ENCODE measurements at places on chromosomes 7 and 10. TPM values are rescaled to one million over a fixed set of nuclear protein-coding genes. Genes with fewer than 3 reads are reported as not detected.

DNA sequence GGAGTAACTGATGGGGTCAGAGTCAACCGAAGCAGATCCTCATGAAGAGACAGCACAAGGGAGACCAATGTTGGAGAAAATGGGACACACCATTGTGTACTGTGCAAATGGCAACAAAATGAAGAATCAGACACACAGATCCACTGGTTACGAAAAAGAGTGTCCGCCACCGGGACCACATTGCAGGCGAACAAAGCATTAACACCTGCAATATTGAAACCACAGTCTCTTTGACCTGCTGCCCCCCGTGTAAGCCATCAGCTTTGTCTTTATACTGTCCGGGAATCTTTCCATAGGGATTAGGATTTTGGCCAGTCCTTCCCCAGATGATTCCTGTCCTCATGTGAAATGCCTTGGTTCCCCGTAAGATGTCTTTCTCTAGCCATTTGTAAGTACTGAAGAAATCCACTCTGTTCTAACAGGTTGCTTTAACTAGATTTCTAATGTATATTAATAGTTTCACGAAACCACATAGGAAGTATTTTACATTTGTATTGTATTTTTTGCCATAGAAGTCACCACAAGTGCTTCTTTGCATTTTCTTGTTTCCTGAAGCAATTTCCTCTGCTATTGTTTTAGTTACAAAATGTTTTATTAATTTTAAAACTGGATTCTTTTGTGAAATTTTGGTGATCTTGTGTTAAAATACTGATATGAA lies 140.8 kb upstream of the NFE2L3 start:
- peak; percentile 12 for DNase-seq

DNA sequence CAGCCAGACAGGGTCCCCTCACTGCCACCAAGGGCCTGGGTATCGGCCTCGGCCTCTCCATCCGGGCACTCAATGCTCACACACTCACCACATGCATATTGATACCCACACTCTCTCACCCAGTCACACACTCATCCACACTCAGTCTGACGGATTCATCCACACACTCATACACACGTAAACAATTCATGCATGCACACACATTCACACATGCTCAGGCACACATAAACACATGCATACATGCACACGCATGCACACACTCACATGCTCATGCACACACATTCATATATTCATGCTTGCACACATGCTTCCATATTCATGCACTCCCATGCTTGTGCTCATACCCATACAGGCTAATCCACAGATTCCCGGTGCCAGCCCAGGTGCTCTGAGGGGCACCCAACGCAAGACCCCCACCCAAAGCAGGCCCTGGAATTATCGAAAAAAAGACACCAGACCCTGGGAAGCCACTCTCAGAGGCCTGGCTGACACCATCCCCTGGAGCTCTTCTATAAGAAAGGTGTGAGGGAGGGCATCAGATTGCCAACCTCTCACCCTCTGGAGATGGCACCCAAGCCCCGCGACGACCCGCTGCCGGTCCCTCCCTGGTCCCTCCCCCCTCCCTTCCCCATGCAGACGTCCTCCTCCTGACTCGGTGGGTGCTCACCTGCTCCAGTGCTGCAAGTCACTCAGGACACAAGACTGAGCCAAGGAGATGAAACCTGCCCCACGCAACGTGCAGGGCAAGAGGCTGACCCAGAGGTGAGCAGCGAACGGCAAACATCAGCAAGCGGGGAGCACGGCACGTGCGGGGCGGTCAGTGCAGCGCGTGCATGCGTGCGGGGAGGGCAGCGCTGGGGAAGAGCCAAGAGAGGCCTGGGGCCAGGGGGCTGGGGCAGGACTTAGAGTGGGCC lies 15.2 kb downstream of the STK32C start:
- DNase-seq = peak; percentile 0

GRCh38 chr7:78443811-78444210 lies 645.2 kb downstream of the PHTF2 start:
- no peak for DNase-seq

GRCh38 chr10:113362645-113363091 lies 190.2 kb upstream of the HABP2 start:
- no peak for DNase-seq

The FKBP6 gene
- not detected for total RNA-seq

- DNase-seq = peak; percentile 66
These were observed 14.5 kb downstream of the SH2D4B start for GRCh38 chr10:80552151-80552646.

The H2BK1 gene
- total RNA-seq = not detected

- DNase-seq = peak; percentile 17
These were observed 26.8 kb downstream of the PROSER2 start for GRCh38 chr10:11849911-11850310.

DNA sequence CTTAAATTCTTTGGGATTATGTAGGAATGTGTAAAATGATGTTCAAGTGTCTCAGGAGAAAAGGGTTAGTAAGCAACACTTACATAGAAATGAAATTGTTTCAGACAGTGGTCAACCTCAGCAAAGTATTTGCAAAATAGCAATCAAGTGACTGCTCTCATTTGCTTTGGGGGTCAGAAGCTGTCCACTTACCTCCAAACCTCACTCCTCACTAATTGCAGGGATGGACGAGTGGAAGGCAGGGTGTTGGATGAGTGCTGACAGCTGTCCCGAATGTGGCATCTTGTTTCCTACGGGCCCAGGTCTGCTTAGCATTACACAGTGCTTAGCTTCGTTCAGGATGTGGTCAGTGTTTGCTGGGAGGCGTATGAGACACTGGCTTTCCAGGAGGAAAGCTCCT lies 437.0 kb downstream of the SUGCT start:
- no peak for DNase-seq

The NME8 gene
- not detected for total RNA-seq

DNA sequence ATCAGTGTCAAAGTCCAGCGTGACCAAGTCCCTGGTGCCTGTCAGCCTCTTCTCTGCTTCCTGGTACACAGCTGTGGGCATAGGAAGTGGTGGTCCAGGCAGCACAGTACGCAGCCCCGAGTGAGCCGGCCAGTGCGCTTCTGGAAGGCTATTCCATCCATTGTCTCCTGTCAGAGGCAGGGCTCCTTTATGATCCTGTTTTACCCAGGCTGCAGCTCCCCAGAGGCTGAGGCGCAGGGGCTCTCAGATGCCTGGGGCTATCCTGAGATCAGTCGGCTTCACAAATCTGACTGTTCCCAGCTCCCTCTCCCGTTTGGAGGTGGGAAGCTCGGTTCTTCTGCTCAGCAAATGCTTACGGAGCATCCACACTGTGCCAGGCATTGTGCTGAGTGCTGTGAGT lies 70.3 kb downstream of the LANCL2 start:
- no peak for DNase-seq

DNA sequence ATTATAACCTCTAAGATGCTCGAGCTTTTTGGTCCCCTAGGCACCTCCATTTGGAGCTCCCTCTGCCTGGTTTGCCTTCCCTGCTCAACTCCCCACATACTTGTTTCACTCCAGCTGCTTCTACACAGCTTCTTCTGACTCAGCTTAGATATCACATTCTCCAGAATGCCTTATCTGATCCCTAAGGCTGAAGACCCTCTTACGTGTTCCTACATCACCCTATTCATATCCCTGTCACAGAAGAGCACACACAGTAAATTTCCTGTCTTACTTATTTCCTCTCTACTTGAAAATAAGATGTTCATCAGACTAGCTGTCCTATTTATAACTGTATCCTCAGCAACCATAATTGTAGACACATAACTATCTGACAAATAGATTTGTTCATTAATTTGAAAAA lies 61.3 kb upstream of the RNF148 start:
- no peak for DNase-seq

DNA sequence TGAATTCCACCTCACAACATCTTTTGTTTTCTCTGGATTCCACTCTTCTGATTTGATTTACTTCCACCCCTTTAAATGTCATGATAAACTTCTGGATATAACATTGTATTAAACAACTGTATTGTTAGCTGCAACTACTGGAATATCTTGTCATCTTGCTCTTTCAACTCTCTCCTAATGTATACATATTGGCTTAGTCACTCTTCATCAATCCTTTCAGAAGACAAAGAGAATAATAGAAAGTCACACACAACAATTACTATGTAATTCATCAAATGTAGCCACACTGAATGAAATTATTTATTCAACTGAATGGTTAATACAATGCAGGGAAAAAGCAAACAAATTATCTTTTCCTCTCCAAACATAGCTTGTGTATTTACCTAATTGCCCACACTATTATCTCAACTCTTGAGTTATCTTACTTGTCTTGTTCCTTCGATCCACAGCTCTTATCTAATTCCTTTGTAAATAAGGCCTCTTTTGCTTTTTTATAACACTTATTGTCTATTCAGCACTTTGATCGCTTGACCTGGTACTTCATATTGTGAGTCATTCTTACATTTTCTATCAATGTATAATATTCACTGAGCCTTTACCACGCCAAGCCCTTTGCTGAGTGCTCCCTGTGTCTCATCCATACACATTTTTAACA lies 16.7 kb downstream of the SEMA3A start:
- no peak for DNase-seq

DNA sequence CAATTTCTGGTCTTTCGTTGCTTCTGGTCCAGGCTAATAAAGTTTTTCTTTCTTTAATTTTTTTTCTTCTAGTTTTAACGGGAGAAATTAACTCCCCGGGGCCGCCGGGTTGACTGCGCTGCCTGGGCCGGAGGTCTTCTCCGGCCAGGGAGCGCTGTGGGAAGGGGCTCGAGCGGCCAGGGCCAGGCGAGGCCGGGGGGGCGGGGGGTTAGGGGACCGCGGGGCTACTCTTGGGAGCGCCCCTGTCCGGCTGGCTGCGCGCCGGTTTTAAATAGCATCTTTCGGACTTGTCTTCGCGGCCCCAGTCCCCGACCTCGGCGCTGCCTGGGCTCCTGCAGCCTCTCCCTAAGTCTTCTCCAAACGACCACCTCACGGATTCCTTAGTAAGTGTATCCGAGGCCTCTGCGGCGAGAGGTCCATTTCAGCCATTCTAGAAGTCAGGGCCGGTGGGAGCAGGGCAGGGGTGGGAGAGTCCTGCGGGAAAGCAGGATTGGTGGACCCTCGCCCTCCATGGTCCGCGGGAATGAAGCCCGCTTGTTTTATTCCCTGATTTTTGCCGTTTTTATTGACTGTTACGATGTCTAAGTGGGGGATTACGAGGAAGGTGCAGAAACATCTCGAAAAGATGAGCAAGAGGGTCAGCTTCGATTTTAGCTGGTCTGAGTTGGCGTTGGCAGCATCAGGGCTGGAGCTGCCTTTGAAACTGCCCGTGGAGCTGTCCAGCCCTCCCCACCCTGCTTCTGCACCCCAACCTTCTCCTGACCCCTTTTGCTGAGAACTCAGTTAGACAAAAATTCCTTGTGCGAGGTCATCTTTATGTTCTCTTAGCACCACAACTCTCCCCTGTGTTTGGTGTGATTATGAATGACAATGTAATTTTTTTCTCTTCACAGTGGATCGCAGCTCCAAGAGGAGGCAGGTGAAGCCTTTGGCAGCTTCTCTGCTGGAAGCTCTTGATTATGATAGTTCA lies 555 bp downstream of the PHF14 start:
- DNase-seq = peak; percentile 37

DNA sequence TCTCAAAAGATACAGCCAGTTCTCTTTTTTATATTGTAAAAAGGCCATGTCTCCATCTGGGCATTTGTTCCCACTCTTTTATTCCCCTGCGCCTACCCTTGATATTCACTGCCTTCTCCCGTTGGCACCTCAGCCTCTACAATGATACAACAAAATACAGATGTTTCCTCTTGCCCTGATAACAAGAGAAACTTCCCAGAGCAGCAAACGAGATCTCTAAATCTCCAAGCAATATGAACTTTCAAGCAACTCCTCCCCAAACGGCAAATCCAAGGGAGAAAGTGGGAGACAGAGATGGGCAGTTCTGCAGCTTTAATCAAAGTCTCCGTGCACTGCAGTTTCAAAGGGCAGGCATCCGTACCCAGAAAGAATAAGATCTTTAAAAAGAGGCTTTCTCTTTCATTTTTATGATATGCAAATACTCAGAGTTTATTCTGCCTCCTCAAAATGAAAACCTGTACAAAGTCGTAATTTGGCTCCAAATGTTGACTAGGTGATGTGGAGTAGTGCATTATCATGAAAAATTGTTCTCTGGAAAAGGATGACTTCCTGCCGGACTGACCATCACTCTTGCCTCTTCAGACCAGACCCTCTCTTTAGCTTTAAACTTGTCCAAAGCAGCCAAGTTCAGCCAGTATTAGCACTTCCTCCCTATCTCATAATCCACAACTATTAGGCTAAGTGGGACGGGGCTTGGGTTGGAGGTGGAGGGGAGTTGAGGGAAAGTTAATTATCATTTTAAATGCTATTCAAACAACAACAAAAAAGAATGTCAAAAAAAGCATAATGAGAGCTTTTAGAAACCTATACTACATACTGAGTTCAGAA lies 682 bp downstream of the HGF start:
- no peak for DNase-seq

GRCh38 chr10:132550366-132551092 lies 12.9 kb downstream of the INPP5A start:
- DNase-seq = no peak

DNA sequence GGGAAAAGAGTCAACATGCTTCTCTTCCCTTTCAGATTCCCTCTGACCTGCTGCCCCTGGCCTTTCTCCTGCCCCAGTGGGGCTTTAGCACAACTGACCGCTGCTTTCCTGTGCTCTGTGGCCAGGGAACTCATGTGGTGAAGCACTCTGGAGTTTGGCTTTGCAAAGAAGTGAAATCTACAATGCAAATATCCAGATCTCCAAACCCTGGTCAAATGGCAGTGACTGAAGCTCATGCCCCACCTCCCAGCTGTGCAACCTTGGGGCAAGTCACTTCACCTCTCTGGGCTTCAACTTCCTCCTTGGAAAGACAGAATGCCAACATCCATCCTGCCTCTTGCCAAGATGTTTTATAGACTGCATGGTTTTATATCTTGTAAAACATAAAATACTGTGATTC lies 157.8 kb downstream of the NEURL1 start:
- DNase-seq = no peak

The PRLHR gene
- not detected for total RNA-seq

Data from transverse colon (tissue), 4 donors.